DMS53 (cell line): ENCODE measurements at places on chromosomes 11 and 22.

DNA sequence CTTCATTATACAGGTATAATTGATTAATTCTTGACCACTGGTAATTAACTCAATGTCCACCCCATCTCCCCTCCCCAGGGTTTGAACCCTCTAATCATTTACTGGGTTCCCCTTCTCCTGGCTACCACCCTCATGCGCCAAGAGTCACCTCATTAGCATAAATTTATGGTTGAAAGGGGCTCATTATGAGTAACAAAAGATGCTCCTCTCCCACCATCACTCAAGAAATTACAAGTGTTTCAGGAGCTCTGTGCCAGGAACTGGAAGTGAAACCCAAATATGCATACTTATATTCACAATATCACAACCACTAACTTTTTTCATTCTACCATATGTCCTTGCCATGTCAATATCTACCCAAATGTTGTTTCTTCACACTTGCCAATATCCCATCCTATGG, 7.8 kb upstream of the STIP1 start:
- no peak for DNase-seq

DNA sequence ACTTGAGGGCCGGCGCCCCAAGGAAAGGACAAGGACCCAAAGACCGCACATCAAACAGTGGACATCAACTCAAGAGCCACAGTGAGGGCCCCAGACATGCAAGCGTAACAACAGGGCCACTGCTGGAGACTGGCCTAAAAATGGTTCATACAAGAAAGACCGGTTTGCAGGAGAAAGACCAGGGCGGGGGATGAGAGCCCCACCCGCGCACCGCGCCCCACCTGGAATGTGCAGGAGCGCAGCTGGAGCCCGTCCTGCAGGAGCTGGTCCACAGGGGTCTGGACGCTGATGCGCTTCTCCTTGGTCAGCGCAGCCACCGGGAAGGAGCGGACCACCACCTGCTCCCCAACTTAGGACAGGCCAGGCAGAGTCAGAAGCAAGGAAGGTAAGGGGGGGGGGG, 13.9 kb downstream of the SBF1 start:
- no peak for DNase-seq

GRCh38 chr22:29108137-29108536, 35.3 kb downstream of the KREMEN1 start:
- DNase-seq: no peak

DNA sequence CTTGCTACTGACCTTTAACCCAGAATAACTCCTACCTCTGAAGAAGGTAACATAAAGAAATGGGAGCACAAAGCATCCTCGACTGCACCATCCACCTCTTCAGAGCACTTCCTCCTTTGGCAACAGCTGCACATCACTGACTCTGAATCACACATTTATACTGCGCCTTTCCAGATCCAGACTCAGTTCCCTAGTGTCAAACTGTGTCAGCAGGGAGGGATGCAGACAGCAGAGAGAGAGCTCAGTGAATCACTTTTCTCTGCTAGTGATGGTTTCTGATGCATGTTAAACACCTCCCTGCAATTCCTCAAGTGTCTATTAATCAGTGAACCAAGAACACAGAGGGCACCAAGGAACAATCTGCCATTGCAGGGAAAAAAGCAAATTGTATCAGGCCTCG, 118.9 kb downstream of the PLEKHA7 start:
- peak; percentile 12 for DNase-seq

- DNase-seq: peak; percentile 90
Measured at GRCh38 chr11:72721689-72722049, 30.5 kb downstream of the ARAP1 start.

GRCh38 chr11:16979703-16980622, 34.3 kb downstream of the PLEKHA7 start:
- no peak for DNase-seq

- no peak for DNase-seq
Measured at GRCh38 chr11:84890676-84891075, 736.5 kb downstream of the DLG2 start.

DNA sequence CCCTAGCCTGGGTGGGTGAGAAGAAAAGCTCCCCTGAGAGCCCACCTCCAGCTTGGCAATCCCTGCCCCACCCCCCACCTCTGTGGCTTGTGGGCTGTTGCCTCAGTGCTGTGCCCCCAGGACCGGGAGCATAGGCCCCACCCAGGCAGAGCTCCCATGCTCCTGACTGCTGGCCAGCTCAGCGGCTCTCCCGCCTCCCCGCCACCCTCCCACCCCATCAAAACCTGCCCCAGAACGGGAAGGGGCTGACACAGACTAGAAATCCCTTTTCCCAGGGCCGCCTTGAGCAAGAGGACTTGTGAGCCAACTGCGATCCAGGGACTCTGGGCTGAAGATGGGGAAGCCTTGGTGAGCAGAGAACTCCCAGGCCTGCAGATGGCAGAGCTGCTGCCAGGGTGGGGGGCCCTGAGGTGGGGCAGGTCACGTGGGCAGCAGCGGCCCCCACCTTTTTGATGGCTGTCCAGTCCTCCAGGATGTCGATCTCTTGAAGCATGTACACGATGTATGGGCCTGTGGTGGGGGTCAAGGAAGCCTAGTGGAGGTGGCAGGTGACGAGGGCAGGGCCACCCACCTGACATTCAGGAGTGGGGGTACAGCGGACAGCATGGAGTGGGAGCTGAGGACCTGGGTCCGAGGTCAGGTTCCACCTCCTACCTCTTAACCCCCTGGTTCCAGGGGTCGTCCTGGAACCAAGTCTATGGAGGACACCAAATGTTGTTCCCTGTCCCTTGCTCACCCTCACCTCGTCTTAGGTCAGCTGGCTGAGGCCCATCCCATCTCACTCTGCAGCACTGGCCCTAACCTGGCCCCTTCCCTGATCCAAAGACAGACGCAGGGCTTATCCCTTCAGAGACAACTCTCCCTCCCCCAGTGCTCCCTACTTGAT, 2.3 kb upstream of the RIN1 start:
- DNase-seq: no peak

DNA sequence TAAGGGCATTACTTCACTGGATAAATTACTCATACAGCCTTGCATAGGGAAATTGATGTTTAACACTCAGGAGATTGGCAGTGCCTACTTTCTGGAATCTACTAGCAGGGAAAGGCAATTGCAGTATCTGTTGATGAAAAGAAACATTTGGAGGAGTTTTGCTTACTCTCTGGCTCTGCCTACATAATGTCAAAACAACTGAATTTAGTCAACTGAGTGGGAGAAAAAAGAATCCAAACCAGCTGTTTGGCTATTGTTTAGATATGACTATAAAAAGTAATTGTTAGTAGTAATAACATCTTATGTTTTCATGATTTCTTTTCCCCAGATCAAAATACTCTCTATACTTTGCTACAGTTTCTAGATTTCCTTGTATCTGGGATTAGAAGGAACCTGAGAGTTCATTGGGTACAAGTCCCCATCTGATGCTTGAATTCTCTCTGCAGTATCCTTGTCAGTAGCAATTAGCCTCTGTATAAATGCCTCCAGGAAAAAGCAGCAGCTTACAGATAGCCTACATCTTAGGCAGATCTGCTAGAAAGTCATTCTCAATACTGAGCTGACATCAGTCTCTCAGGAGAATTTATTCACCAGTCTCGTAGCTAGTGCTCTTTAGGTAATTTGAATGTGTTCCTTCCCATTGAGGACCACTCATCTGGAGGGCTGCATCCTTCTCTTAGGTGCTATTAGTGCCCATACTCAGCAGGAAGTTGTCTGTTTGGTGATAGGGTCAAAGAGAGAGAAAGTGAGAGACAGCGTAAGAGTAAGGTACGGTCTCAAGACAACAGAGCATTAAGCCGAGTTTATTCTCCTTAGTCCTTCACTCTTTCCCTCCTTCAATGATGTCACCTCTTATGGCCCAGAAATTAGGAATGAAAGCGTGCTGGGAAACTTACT, 185.9 kb upstream of the CCDC90B start:
- DNase-seq: no peak

DNA sequence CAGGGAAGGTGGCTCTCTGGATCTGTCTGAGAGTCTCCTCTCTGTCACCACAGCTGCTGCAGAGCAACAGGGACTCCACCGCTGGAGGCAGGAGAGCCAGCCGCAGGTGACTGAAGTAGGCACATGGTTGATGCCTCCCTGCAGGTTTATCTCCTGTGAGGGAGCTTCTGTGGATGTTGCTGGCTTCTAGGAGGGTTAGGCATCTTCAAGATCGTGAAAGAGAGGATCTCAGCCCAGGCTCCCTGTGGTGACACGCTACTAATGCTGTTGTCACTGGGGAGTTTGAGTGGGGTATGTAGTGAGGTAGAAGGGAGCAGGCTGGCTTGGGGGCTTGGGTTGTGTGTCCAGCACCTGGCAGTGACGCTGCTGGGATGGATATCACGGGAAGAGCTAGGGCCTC, 34.1 kb downstream of the DAGLA start:
- DNase-seq: no peak

DNA sequence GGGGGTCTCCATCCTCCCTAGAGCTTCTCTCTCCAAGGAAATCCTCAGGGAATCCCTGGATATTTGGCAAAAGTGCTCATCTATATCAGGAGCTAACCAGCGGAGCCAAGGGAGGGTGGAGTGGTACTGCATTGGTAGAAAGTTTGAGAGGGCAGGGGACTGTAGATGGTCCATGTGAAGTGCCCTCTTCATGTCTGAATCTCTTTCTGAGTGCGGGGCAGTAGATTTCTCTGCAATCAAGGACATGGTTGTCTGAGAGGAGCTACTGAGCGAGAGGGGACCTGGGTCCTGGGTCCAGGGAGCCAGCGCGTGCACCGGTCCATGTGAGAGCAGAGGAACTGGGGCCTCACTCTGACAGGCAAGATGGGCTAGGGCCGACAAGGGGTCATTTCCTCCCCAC, 701 bp downstream of the DIXDC1 start:
- DNase-seq: no peak

DNA sequence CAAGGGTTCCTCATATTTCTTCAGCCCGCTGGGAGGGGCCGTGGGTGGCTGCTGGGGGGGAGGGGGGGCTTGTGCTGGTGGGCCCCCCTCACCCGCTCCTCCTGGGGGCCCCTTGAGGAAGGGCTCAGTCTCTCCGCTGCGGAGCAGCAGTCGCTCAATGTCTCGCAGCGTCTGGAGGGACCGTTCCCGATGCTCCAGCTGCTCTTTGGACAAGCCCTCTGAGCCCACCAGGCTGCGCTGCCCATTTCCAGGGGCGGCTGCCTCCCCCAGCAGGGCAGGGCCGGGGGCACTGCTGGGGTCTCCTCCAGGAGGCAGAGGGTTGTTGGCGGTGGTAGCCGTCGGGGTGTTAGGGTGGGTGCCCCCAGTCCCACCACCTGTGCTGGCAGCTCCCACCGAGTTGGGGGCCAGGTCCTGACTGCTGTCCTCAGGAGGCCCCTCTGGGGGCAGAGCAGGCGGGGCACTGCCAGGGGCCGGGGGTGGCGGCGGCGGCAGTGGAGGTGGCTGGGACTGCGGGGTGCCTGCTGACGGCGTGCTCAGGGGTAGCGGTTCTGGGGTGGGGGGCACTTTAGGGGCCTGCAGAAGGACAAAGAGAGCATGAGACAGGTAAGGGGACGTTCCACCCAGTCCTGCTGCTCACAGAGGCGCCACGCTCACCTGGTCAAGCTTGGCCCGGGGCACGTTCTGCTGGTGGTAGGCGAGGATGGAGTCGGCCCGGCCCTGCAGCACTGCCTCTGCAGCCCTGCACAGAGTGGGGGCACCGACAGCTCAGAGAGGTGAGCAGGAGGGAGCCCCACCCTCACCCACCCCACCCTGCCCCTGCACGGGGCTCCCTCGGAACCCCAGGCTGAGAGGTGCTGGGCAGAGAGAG, 18.9 kb downstream of the CXCR5 start:
- no peak for DNase-seq

DNA sequence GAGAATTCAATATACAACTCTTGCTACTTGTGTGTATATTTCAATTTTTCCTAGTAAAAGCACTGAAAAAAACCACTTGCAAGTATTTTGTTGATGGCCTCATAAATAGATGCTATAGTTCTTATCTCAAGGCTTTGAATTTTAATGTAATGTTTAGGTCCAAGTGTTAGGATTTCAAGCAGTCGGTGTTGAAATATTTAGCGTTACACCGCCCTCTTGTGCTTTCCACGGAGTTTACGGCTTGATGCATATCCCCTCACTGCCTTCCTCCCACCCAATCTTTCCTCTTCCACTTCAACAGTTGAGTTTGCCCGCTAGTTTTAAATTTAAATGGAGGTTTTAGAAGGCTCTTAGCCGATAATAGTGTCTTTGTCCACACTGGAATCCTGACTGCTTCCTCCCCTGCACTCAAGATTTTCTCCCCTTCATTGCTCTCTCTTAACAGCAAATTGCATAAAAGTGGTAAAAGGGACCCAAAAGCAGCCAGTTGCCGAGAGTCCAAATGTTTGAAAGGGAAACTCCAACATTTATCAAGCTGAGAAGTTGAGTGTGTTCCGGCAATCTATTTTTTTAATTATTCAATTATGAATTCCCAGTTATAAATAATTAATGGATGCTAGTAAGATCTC, 25.9 kb upstream of the HTATIP2 start:
- DNase-seq: peak; percentile 68

- no peak for DNase-seq
Measured at GRCh38 chr11:20964985-20965384, 295.6 kb downstream of the NELL1 start.

- peak; percentile 33 for DNase-seq
Measured at GRCh38 chr11:118247041-118247440, 5.1 kb downstream of the MPZL3 start.

DNA sequence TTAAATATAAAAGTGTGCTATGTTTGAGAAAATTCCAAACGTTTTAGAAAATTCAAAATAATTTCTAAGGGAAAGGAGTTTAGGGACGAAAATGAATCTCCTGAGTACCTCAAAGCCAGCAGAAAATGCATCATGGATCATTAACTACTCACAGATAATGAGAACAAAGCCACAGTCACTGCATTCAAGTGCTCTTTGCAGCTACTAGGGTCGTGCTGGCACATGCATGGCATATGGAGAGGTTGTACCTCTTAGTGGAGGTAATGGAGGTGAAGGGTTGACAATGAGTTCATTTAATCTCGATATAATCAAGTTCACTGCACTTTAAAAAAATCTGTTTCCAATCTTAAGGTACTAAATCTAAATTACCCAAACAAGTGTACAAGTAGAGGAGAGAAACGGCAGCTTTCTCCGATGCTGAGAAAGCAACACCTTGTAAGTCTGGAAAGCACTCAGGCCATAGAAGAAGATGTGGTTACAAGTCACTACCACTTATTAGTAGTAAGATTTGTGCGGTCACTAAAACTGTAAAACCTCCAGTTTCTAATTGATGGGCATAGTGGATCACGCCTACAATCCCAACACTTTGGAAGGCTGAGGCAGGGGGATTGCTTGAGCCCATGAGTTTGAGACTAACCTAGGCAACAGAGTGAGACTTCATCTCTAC, 261.1 kb upstream of the ANO3 start:
- DNase-seq: peak; percentile 6

- no peak for DNase-seq
Measured at GRCh38 chr11:88354912-88355311, 17.4 kb upstream of the CTSC start.

DNA sequence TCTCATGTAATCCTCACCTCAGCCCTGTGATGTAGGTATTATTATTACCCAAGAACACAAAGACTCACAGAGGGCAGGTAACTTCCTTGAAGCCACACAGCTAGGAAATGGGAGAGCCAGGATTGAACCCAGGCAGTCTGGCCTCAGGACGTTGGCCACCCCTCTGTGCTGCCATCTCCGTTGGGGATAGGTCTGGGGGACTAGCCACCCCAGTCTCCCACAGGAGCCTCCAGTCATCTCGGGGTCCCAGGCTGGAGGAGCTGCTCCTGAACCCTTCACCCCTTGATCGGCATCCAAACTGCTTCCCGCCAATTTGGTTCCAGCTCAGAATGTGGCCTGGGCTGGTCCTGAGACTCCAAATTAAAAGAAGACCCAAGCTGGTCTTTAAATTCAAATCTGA, 10.4 kb upstream of the TCF20 start:
- DNase-seq: no peak

GRCh38 chr22:49907807-49908206, 10.4 kb downstream of the ALG12 start:
- no peak for DNase-seq

GRCh38 chr11:66264383-66264782, 4.1 kb upstream of the RAB1B start:
- no peak for DNase-seq
